ENCODE measurements at places on chromosomes 4 and X.

DNA sequence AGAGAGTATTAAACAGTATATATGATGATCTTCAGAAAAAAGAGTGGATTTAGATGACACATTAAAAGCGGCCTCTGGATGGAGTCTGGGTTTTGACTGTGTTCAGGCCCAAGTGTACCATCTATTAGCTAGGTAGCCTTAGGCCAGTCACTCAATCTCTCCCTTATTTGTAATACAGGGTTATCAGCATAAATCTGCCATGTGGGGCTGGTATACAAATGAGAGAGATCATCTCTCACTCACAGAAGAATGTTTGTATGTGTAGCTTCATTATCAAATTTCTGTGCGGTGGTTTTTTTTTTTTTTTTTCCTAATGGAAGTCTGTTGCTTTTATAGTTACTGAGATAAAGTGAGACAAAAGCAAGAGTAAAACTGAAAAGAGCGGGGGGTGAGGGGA, 12.7 kb downstream of the SLC2A9 start:
- DNase-seq, result no peak

DNA sequence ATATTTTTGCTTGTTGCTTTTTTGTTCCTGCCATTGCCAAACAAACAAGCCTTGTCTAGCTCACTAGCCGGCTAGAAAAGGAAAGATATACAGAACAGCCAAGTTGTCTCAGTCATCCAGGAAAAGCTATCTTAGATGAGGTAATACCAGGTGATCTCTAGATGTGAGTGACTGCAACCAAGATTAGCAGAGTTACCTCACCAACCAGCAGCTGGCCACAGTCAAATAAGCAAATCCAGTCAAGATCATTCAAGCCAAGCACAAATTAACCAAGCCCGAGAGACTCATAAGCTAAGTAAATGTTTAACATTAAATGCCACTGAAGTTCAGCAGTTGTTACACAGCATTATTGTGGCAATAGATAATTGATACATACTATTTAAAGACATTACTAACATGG, 108.6 kb downstream of the CENPC start:
- DNase-seq, result no peak

DNA sequence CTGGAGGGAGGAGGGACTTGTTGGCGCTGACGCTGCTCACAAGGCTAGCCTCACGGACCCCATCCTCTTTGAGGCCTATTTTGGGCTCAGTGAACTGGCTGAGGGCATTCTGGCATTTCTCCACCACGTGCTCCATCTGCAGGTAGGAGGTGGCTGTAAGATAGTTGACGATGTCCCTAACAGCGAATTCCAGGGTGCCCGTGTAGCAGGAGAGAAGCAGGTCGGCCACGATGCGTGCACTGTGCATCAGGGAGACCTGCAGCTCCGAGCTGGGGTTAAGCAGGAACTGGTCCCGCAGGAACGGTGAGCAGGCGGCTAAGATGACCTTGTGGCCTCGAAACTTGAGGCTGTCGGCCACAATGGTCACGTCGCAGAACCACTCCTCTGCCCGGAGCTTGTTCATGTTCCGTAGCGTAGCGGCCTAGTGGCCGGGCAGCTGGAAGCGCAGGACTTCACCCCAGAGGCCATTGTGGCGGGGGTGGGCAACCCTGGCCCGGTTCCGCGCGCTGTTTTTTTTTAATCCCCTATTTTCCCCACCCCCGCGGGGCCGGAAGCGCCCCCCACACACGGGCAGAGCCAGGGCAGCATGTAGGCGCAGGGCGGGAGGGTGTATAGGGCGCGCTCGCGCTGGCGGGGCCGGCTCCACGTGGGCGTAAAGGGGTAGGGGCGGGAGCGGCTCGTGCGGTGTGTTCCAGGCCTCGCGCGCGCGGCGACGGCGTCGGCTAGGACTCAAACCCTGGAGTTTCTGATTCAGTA, 73.2 kb downstream of the UBE2K start:
- DNase-seq, result no peak

- no peak for DNase-seq
Observed at GRCh38 chr4:109574931-109575804, 15.1 kb downstream of the MCUB start.

- no peak for DNase-seq
Observed at GRCh38 chrX:105150557-105150956, 69.9 kb downstream of the TEX13A start.

GRCh38 chr4:6633091-6633906, 7.2 kb upstream of the MRFAP1 start:
- peak; percentile 50 for DNase-seq

DNA sequence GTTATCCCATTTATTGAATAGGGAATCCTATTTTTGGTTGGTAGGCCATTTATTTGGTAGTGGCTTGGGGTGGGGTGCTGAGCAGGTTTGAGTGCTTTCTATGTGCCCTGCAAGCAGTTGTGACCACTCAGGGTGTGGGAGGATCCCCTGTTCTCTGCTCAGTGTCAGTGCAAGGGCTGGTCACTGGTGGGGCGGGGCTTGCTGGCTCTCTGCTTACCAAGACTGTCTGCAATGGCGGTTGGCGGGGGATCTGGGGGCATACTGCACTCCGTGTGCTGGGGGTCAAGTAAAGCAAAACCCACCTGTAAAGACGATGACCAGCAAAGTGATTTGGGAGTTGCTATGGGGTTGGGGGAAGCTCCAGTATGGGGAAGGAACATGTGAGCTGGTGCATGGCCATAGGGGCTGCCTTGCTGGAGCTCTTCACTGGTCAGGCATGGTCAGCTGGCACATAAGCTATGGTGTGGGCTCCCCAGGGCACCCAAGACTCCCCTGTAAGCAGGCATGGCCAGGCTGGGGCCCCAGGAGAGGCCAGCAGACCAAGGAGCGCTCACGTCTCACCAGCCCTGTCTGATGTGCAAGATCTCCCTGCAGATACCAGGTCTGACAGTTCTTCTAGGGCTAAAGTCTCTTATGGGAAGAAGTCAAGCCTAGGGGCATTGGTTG, 83.0 kb upstream of the GRXCR1 start:
- no peak for DNase-seq

DNA sequence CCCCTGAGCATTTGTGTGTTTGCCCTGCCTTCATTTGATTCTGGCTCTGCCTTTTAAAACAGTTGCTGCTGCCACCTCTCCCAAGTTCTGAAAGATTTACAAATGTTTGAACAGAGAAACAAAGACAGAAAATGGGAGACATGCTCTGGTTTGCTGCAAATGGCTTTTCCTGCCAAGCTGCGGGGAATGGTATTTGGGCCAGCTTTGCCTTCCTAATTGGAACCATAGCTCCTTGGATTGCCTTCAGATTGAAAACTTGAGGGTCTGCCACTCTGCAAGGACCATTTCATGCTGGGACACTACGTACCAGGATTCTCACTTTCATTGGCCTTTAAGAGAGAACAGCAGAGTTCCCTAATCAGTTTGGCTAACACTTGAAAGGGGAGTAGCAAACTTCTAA, 74.9 kb downstream of the NHS start:
- no peak for DNase-seq

DNA sequence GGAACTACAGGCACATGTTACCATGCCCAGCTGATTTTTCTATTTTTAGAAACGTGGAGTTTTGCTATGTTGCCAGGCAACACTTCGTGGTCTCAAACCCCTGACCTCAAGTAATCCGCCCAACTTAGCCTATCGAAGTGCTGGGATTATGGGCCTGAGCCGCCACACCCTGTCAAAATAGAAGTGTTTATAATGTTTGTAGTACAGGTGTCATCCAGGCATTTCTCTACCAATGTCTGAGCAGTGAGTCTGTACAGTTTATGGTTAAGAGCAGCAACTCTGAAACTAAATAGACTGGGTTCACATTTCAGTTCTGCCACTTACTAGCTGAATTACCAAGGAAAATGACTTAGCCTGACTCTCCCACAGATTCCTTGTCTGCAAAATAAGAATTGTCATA, 460.4 kb upstream of the GALNT7 start:
- no peak for DNase-seq

- no peak for DNase-seq
Observed at GRCh38 chrX:141838016-141838415, at the start of gene MAGEC3. Gene MAGEC3 (plus strand): TSS chrX:141838316. CDS start chrX:141838316, 0 bp downstream.

- DNase-seq, result no peak
Observed at GRCh38 chr4:140645614-140646412, 77.1 kb upstream of the UCP1 start.

GRCh38 chr4:161949946-161950725, 213.7 kb downstream of the FSTL5 start:
- DNase-seq, result no peak

DNA sequence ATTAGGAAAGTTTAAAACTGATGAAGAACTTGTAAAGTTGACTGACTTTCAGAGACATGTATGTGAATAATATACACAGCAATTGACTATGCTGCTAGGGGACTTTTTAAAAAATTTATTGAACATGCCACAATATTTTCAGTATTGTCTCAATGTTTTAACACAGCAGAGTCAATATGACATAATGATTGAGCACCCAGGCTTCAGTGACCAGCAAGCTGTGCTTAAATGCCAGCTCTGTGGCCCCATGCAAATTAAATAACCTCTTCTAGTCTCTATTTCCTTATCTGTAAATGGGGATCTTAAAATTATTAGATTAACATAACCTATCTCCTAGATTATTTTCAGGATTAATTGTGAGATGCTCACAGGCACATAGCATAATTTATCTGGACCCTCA, 56.8 kb upstream of the TXK start:
- no peak for DNase-seq

GRCh38 chr4:56654238-56654632, 26.9 kb downstream of the HOPX start:
- no peak for DNase-seq

- no peak for DNase-seq
Observed at GRCh38 chrX:15914486-15914885, 59.9 kb upstream of the AP1S2 start.

DNA sequence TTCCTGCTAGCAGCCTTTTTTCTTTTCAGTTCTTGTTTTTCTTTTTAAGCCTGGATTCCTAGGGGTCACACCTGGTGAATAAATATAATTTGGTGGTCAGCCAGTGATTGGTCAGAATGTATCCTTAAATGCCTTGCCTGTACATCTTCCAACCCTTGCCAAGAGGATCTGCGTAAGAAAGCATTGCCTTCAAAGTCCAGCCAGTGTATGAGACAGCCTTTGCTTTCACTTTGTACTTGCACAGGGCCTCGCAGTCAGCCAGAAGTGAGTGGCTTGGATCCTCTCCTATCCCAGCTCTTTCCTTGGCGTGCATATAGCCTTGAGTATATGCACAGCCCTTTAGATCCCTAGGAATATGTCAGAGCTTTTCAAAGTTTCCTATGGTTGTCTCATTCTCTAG, 22.2 kb downstream of the KANTR start:
- no peak for DNase-seq

GRCh38 chrX:109475174-109475891, 6.6 kb downstream of the GUCY2F start:
- DNase-seq, result peak; percentile 78

GRCh38 chr4:100317032-100317864, 127.0 kb upstream of the DDIT4L start:
- DNase-seq, result no peak

- DNase-seq, result no peak
Observed at GRCh38 chr4:1584498-1584897, 99.6 kb downstream of the FAM53A start.

DNA sequence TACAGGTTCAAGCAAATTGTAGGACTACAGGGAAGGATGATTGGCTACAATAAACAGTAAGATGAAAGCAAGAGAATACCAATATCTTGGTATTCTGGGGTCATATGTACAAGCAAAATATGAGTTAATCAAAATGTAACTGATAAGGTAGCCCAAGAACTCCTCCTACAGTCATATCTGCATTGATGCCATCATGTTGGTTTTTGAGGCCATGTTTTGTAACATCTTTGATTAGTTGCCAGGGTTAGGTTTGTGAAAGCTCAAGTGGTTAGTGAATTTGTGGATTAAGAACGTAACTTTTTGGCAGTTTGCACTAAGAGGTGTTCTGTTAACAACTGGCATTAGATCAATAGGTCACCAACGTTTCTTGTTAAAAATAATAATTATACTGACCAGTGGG, 59.6 kb downstream of the USP9X start:
- DNase-seq, result no peak

- DNase-seq, result no peak
Observed at GRCh38 chrX:153378607-153379006, 22.5 kb downstream of the PNMA6E start.

DNA sequence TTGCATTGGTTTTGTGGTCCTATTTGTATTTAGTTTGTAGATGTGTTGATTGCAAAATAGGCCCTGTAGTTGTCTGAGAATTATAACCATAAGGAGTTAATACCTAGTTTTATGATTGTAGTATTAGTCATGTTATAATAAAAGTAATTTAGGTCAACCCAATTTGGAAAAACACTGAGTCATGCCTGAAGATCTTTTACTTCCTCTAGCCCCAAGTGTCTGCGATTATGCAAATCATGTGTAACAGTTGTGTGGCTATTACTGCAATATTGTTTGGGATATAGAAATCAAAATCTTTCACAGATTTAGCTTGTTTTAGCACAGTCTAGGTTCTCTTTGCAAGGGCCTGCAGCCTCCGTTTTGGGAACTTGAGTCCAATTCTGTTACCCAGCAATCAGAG, 12.6 kb downstream of the SRD5A3 start:
- peak; percentile 60 for DNase-seq

DNA sequence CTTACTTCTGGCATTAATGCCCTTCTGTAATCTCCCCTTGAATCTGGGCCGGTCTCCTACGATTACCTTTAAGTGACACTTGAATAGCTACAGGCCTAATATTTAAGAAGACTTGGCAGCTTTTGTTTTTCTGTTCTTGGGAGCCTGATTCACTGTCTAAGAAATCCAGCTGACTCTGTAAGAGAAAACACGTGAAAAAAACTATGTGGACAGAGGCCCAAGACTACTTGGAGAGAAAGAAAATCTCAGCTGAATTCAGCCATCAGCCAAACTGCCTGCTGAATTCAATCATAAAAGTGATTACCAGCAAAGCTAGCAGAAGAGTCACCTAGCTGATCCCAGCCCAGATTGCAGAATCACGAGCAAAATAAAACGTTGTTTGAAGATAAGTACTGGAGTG, 521.2 kb downstream of the MID1IP1 start:
- DNase-seq, result no peak

- DNase-seq, result peak; percentile 93
Observed at GRCh38 chrX:24990535-24990934, 25.2 kb downstream of the ARX start.

GRCh38 chr4:109912706-109913595, at the start of gene EGF:
Gene EGF (plus strand): TSS chr4:109912883. CDS start chr4:109913336, 453 bp downstream.
- peak; percentile 84 for DNase-seq

GRCh38 chr4:138406876-138407275, 164.7 kb upstream of the SLC7A11 start:
- DNase-seq, result no peak

- no peak for DNase-seq
Observed at GRCh38 chr4:128521156-128521555, 233.5 kb upstream of the PGRMC2 start.

- no peak for DNase-seq
Observed at GRCh38 chr4:9800848-9801247, 19.4 kb downstream of the DRD5 start.

GRCh38 chr4:152351080-152351479, 184.8 kb downstream of the FBXW7 start:
- no peak for DNase-seq

- DNase-seq, result no peak
Observed at GRCh38 chr4:63965875-63966274, 443.4 kb downstream of the TECRL start.
